Panc1 (cell line): ENCODE measurements at places on chromosomes 13 and 19.

DNA sequence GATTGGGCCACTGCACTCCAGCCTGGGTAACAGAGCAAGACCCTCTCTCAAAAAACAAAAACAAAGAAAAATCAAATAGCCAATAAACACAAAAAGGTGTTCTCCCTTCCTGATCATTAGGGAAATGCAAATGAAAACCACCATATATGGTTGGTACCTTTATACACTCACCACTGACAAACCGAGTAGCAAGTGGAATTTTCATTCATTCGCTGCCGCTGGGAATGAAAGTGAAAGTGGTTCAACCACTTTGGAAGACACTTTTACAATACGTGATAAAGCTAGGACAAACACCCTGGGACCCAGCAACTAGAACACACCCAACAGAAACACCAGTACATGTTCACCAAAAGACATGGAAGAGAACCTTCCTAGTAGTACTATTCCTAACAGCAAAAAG lies 21.0 kb downstream of the GRIK5 start:
- no peak for DNase-seq

DNA sequence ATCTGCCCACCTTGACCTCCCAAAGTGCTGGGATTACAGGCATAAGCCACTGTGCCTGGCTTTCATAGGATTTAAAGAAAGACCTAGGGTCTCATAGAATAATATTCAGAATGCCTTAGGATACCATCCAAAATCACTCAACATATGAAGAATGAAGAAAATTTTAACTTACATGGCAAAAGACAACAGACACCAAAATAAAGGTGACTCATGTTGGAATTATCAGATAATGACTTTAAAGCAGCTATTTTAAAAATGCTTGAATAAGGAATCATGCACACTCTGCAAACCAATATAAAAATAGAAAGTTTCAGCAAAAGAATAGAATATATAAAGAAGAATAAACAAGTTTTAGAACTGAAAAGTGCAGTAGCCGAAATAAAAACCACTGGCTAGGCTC lies 29.3 kb downstream of the ZNF566 start:
- no peak for DNase-seq

DNA sequence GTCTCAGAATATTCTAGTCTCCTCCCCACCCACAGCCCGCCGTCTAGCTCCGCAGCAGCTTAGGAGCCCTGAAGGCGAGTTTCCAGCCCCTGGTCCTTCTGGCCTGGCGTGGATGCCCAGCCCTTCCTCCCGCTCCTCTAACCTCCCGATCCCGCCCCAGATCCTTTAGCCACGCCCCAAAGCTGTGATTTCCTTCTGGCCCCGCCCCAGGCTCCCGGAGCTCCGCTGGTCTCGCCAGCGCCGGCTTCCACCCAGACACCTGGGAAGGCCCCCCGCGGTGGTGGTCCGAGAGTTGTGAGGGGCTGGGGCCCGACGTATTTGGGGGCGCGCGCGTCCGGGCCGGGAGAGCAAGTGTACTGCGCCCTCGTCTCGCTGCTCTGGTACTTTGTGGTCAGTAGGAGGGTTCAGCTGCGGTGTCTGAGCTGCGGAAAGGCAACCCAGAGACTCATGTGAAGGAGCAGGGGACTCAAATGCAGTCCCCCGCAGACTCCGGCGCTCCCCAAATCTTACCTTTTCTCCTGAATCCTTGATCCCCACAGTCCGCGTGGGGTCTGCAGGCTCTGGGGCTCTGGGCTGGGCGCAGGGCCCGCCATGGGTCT lies at the start of gene CGB7:
TSS of gene CGB7 (minus strand) at position 114 of the 599 bp plus-strand sequence. CDS start 2,374 bp downstream, outside the sequence.
- DNase-seq = no peak

- DNase-seq = no peak
These were observed 107.9 kb downstream of the GGACT start for GRCh38 chr13:100480676-100481075.

GRCh38 chr19:1361601-1362386 lies 21.9 kb upstream of the NDUFS7 start:
- no peak for DNase-seq

DNA sequence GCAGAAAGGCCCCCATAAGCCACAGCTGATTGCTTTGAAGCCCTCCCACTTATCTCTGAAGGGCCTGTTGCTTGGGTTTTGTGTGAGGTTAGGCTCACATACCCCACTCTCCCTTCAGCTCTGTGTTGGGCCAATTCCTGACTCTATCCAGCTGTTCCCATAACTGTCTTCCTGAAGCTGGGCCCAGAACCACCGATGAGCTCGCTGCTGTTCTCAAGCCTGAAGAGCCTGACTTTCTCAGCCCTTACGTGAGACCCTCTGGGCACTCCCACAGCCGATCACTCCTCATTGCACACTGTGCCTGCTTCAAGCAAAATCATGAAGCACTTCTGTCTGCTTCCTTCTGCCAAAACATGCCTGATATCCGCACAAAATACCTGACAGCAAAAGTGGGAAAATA lies 124.1 kb downstream of the CRYL1 start:
- DNase-seq = no peak

DNA sequence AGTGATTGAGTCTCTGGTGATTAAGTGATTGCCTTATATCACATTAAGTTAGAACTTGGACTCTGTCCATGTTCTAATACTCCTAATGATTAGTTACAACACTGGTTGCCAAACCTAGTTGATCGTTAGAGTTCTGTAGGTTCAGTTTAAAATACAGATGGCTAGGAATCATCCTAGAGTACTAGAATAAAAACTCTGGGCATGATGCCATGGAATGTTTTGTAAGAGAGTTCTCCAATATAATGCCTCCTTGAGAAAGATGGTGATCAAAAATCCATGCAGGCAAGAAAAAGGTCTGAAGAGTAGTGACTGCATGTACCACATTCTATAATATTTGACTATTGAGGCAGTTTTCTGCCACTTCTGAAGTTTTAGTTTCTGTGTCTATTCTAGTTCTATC lies 176.3 kb downstream of the GPC5 start:
- no peak for DNase-seq

GRCh38 chr19:43337737-43338136 lies 15.7 kb upstream of the CD177 start:
- DNase-seq = no peak

DNA sequence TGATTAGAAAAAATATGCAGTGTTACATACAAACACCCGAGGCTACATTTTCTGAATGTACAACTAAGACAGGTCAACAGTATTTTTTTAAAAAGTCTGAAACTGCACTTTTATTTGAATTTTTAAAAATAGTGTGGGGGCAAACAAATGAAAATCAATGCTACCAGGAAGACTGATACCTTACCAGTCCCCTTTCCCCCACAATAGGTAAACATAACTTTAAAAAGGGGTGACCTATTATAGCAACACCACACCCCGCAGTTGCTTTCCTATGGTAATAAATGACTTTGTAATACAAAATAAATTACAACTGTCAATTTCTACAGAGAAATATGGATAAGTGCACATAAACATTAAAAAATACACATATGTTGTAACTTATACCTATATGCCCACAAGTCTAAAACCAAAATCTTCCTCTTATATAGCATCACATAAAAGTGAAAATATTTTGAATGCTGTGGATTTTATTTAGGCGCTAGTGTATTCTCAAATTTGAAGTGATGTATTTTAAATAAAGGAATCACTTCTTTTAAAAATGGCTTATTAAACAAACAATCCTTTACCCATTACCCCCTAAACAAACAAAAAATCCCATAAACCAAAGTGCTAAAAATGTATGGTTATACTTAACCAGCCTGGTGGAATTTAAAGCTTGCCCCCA lies 63.1 kb downstream of the KCNRG start:
- no peak for DNase-seq

GRCh38 chr19:58123354-58123753 lies 25.3 kb upstream of the ZSCAN18 start:
- no peak for DNase-seq

DNA sequence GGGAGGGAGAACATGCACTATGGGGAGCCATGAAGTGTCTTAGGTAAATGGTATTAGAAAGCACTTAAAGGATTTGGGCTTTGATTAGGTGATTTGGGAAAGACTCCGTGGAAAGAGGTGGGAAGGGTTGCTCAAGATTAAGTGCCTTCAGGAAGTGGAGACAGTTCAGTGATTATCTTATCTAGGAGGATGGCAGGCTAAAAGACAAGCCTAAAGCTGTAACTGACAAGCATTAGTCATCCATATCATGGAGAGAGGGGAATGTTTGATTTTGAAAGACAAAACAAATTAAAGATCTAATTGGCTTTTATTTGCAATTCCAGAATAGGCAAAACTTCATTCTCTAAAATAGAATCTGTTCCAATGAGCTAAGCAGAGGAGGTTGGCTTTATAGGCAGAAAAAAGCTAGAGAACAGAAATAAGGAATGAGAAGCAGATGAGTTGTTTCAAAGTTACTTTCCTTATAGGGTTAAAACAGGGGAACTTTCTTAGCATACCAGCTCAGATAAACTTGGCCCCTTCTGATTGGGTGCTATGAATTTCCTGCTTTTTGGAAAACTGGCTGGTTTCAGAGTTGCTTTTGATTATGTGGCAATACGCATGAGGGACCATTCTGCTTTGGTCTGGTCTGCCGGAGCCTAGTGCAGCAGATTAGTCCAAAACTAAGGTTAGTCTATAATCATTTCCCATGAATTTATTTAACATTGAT lies 1.8 kb upstream of the DIAPH3 start:
- DNase-seq = no peak

- DNase-seq = no peak
These were observed 277.9 kb upstream of the SPRY2 start for GRCh38 chr13:80618781-80619180.

DNA sequence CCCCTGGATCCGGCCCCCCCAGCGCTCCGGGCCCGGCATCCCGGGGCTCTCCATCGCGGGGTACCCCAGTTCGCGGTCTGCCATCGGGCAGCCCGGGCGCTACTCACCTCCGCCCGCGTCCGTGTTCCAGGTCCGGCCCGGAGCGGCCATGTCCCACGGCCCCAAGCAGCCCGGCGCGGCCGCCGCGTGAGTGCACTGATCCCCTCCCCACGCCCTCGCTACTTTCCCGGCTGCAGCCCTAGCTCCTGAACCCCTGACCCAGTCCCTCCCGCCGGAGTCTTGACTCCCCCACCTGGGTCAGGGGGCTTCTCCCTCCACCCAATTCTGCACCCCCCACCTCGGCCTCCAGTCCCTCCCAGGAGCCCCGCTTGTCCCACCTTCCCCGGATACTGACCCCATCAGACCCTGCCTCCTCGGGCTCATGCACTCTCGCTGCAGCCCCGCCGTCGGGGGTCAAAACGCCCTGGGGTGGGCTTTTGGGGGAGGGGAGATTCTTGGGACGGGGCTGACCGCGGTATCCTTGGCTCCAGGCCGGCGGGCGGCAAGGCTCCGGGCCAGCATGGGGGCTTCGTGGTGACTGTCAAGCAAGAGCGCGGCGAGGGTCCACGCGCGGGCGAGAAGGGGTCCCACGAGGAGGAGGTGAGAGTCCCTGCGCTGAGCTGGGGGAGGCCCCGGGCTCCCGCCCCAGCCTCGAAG lies 566 bp downstream of the HMG20B start:
- DNase-seq = no peak

- no peak for DNase-seq
These were observed 25.2 kb downstream of the IGFL1 start for GRCh38 chr19:46254776-46255175.

- DNase-seq = no peak
These were observed 39.1 kb upstream of the MTIF3 start for GRCh38 chr13:27489456-27489855.

DNA sequence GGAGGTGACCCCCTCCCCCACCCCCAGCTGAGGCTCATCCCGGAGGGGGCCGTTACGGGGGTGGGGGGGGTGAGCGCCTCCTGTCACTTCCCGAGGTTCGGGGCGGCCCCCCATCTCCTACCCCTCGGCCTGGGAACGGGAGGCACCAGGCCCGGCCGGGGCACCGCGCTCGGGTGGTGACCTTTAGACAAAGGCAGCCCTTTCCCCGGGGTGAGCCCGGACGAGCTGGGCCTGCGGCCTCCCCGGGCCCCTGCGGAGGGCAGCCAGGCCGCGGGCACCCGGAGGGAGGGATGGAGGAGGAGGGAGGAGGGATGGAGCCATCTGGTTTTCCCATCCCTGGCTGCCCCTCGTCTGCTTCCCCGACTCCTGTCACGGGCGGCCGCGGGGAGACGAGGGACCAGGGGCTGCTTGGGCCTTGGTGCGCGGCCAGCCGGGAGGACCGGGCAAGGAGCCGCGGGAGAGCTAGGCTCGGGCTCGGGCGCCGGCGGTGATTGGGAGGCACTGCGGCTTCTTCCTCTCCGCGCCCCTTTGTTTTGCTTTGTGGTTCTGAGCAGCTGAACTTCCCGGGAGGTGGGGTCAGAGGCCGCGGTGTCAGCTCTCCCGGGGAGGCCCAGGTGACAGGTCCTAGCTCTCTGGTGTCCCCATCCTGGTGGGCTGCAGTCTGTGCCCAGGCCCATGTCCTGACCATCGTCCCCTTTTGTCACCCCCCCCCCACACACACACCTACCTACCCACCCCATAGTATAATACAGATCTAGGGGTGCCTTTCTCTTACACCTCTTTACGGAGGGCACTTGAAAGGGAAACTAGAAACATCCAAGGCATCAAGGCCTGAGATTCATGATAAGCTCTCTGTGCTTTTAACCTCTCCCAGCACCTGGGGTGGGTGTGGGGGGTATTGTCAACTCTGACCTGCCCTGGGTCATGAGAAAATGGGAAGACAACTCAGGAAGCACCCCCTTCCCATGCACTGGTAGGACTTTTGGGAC lies 1.3 kb downstream of the BICRA start:
- DNase-seq = no peak

DNA sequence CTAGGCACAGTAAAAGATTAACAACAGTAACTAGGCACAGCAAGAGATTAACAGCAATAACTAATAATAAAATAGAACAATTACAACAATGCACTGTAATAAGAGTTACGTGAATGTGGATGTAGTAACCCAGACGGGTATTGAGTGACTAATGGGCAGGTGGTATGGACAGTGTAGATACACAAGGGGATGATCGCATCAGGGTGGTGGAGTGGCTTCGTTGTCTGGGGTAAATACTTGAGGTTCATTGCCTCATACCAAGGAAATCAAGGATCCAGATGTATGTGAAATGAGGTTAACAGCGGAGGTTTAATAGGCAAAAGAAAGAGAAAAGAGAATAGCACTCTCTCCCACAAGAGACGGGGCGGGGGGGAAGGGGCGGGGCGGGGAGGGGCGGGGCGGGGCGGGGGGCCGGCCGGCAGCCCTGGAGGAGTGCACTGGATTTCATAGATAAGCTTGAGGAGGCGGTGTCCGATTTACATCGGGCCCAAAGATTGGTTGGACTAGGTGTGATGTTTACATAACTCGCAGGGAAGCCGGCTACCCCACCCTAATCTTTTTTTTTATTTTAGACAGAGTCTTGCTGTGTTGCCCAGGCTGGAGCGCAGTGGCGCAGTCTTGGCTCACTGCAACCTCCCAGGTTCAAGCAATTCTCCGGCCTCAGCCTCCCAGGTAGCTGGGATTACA lies 106.3 kb downstream of the KCTD15 start:
- no peak for DNase-seq

DNA sequence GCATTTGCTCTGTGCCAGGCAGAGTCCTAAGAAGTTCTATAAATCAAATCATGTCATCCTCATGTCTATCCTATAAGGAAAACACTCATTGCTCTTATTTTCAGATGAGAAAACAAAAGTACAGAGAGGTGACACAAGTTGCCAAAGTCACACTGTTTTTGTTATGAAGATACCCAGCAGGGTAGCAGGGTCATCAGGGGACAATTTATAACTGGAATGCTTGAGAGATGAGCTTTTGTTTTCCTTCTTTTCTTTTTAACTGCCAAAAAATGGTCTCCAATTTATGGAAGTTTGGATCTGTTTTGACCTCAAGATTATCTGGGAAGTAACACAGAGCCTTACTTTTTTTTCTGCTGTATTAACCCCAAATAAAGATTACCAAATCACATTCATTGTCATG lies 354.1 kb downstream of the SUCLA2 start:
- no peak for DNase-seq
